ENCODE measurements at places on chromosomes 4 and X. TPM values are rescaled to one million over a fixed set of nuclear protein-coding genes. Genes with fewer than 3 reads are reported as not detected.

Gene PDZD4
- 1.6 TPM for total RNA-seq

DNA sequence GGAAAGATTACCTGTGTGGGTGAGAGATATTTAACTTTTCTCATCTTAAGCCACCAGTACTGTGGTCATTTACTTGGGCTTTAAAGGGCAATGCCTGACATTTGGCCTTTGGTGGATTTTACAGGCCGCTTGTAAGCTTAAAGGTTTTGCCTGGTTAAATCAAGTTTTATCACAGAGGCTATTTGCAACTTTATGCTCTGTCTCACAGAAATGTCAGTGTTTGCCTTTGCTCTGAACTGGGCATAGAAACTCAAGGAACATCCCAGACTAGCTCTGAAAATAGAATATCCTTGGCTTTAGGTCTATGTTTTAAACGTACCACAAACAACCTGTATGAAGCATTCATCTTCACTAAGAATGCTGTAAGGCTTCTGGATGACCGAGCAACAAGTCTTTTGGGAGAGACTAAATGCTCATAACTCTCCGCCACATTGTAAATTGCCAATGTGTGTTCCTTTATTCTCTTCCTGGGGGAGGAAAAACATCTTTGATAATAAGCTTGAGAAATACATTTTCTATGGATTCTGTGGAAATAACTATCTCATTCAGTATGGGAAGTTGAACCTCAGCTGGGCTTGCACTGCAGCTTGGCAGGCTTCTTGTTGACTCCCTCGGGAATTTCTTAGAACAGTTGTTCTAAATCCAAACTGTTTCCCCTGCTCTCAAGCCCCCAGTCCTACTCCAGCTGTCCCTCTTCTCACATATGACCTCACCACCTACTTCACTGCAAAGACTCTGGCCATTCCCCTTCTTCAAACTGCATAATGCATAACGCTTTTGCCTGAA, 105.8 kb upstream of the WDR44 start:
- H3K4me1 ChIP-seq = no peaks in the 10 kb centered on the region
- no peaks in the 10 kb centered on the region for H3K36me3 ChIP-seq
- H3K4me3 ChIP-seq = no peak overlapping the region
- no peaks in the 10 kb centered on the region for H3K27me3 ChIP-seq
- H3K27ac ChIP-seq = peak overlapping the region; percentile 67

Gene TLR10
- total RNA-seq = not detected

DNA sequence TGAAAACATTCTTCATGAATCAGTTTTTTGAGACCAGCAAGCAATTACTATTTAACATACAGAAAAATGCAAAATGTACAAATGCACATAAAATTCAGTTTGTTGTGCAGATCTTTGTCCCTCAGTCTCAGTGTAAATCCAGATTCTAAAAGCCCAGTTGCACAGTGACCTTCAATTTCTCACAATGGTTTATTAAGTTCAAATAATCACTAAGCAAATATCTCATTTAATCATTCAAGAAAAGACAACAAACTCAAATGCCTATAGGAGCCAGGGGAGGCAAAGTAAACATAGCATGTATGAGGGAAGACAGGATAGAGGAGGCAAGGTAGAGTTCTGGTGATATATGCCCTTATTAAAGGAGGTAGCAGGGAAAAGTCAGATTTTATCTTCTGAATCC, 82.8 kb downstream of the PPP3CA start:
- no peaks in the 10 kb centered on the region for H3K4me1 ChIP-seq
- H3K4me3 ChIP-seq = no peak overlapping the region
- H3K27ac ChIP-seq = no peak overlapping the region
- no peak for DNase-seq

DNA sequence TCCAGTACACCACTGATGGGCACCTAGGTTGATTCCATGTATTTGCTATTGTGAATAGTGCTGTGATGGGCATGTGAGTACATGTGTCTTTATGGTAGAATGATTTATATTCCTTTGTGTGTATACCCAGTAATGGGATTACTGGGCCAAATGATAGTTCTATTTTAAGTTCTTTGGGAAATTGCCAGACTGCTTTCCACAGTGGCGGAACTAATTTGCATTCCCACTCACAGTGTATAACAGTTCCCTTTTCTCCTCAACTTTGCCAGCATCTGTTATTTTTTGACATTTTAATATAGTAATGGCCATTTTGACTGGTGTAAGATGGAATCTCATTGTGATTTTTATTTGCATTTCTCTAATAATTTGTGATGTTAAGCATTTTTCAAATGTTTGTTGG, 25.9 kb downstream of the CC2D2A start:
- no peak for DNase-seq
- no peak overlapping the region for H3K27ac ChIP-seq
- no peaks in the 10 kb centered on the region for H3K27me3 ChIP-seq
- no peaks in the 10 kb centered on the region for H3K4me1 ChIP-seq
- H3K36me3 ChIP-seq = no peaks in the 10 kb centered on the region

GRCh38 chr4:145423017-145423708, 58.5 kb upstream of the SMAD1 start:
- H3K27me3 ChIP-seq = no peaks in the 10 kb centered on the region
- no peaks in the 10 kb centered on the region for H3K36me3 ChIP-seq
- H3K4me3 ChIP-seq = no peak overlapping the region
- peaks cover 6% of the 10 kb centered on the region for H3K4me1 ChIP-seq

DNA sequence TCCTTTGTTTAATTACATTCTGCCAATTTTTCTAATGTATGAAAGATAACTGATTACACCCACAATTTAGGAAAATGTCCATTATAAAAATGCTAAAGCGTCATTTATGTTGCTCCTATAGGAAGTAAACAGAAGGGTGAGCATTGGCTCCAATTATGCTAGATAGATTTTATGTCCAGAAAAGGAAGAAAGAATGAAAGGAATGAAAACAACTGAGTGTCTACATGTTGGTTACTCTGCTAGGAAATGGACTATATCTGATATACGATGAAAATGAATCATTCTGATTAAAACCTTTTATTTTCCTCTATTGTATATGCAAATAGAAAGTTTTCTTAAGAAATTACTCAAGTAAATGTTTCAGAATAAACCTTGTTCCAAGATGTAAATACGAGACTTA, 1.6 kb downstream of the ENAM start:
- DNase-seq = no peak
- no peaks in the 10 kb centered on the region for H3K27me3 ChIP-seq
- H3K27ac ChIP-seq = no peak overlapping the region
- no peaks in the 10 kb centered on the region for H3K4me1 ChIP-seq
- no peaks in the 10 kb centered on the region for H3K36me3 ChIP-seq

GRCh38 chr4:42478509-42478908, 81.2 kb downstream of the SHISA3 start:
- H3K27ac ChIP-seq = no peak overlapping the region
- H3K36me3 ChIP-seq = no peaks in the 10 kb centered on the region
- no peak overlapping the region for H3K4me3 ChIP-seq
- DNase-seq = no peak
- no peaks in the 10 kb centered on the region for H3K4me1 ChIP-seq

DNA sequence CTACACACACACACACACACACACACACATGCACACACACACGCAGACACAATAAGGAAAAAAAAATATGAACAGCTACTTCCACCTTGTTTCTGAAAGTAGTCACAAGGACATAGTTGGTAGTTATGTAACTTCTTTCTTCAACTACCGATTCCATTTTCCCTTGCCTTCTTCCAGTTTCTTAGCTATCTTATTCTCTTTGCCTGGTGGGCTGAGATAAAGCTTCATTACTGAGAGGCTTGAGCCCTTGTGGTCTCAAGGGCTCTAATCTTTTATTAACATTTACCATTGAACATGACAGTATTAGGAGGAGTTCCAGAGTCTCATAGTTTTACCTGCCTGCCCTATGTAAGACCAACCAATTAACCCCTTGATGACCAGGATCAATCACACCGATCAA, 8.9 kb upstream of the SMIM10 start:
- DNase-seq = no peak
- H3K4me3 ChIP-seq = no peak overlapping the region
- no peaks in the 10 kb centered on the region for H3K36me3 ChIP-seq
- no peaks in the 10 kb centered on the region for H3K27me3 ChIP-seq

GRCh38 chr4:5970381-5971077, 47.7 kb downstream of the C4orf50 start:
- no peaks in the 10 kb centered on the region for H3K27me3 ChIP-seq
- H3K4me3 ChIP-seq = no peak overlapping the region
- DNase-seq = no peak
- no peaks in the 10 kb centered on the region for H3K4me1 ChIP-seq

GRCh38 chr4:6107886-6108285, 89.7 kb upstream of the C4orf50 start:
- H3K27me3 ChIP-seq = peaks cover 2% of the 10 kb centered on the region
- no peak for DNase-seq
- no peak overlapping the region for H3K4me3 ChIP-seq

Data from hepatocyte (in vitro differentiated cells).